ENCODE measurements at places on chromosomes 7 and 10.
A peak's percentile ranks its signal among the peaks of the same experiment; 100 is the strongest.

DNA sequence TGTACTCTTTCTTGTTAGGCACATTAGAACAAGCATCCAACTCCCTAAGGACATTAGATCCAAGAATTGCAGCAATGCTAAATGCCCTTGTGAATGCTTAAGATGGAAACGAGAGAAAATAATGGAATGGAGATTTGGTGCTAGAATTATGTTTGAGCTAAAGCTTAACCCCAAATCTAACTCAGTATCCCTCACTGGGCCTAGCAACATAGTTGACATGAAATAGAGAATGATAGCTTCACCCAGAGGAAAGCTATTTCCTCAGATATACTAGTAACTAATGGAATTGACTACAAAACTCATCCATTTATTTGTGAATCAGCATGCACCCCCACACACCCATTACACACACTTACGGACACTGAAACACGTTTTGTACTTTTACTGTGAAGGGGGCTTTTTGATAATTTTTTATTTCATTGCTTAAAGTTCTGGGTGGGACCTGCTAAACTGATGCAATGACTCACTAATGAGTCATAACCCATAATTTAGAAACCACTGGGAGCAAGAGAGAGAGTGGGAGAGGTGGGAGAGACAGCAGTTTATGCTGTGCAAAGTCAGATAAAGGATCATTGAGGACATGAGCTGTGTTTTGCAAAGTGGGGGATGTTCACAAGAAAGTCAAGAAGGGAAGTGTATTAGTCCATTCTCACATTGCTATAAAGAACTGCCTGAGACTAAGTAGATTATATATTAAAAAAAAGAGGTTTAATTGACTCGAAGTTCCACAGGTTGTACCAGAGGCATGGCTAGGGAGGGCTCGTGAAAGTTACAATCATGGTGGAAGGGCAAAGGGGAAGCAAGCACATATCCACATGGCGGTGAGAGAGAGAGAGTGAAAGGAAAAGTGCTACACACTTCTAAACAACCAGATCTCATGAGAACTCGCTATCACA, 382.7 kb downstream of the SFMBT2 start:
- peak; percentile 41 for DNase-seq

- peak; percentile 86 for DNase-seq
Measured at GRCh38 chr10:35640951-35641675, 983 bp downstream of the FZD8 start.

DNA sequence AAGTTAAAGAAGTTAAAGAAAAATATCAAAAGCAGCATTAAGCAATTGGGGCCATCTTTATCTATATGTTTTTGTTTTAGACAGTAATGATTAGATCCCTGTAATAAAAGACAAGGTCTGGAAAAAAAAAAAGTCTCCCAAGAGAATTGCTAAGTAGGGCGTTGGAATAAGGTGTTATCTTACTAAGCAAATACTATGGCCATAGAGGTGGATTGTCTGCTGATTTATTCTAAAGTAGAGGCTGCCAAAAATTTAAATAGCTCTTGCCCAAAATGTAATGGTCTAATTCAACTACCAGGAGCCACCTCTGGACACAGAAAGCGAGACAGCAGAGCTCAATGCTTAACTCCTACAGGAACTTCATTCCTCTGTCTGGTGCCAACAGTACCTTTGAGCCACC, 71.6 kb downstream of the HERPUD2 start:
- DNase-seq, result no peak

GRCh38 chr7:55534916-55535590, 37.2 kb downstream of the VOPP1 start:
- DNase-seq, result no peak

GRCh38 chr7:108222236-108222892, 92.2 kb upstream of the LAMB4 start:
- DNase-seq, result peak; percentile 54

DNA sequence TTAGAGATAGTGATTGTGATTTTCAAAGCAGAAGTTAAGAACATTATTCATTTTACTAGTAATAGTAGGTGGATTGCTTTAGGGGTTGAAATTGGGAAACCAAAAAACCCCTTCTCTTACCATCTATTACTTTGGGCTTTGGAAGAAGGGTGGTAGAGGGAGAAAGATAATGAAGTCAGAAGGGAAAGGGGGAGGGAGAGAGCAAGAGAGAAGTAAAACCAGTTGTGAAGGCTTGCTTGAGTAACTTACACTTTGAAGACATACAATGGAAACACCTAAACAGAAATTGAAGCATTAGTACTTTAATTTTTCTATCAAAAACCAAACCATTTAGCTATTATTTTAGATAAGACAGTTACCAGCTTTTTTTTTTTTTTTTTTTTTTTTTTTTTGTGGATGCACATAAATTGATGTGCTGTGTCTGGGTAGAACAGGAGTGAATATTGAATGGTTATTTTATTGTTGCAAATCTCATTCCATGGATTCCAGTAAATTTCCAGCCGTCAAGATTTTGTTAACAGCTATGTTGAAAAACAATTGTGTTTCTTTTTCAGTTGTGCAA, 5.5 kb downstream of the PRKAR2B start:
- no peak for DNase-seq

GRCh38 chr7:69078997-69079769, 519.1 kb upstream of the AUTS2 start:
- DNase-seq, result no peak

DNA sequence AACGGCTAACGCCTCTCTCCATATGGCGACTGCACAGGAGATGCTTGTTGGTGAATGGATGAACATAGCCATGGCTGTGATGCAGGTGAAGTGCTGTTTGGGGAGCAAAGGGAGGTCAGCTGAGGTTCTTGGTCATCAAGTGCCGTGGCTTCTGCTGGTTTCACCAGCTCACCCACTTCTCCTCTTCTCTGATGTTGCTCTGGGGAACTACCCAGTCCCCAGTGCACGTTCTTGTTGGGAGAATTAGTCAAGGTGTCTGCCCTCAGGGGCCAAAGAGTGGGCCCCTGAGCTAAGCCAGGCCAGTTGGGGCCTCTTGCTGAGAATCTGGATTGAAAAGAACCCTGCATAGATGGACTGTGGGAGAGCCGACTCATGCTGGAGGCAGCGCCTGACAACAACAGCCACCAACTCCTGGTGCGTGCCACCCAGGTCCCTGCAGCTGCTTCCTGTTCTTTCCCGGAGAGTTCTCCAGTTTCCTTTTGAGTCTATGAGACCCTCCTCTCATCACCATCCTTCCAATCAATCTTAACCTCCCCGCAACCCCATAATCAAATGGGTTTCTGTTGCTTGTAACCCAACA, 3.0 kb downstream of the BTBD16 start:
- no peak for DNase-seq

GRCh38 chr10:77332256-77332655, 305.4 kb downstream of the KCNMA1 start:
- no peak for DNase-seq

- DNase-seq, result peak; percentile 33
Measured at GRCh38 chr7:78326189-78326588, 527.6 kb downstream of the PHTF2 start.

All from HCEC 1CT (cell line).